ENCODE measurements at places on chromosomes 1 and 21.

DNA sequence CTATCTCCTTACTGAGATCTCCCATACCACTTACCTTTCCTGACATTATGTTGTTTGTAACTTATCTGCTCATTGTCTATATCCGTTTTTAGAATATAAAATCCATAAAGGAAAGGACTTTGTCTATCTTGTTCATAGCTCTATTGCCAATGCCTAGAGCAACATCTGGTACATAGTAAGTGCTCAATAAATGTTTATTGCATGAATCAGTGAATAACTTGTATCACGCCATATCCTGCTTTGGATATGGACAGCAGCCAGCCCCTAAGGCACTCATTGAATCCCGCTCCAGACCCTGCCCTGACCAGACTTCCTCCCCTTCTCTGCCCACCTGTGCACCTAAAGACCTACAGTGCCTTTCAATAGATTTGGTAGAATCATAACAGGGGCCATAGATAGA lies 298.1 kb upstream of the PLXNA2 start:
- peak; percentile 25 for DNase-seq

GRCh38 chr1:110476028-110476765 lies 25.2 kb downstream of the PROK1 start:
- peak; percentile 32 for DNase-seq

GRCh38 chr1:100266741-100267140 lies 725 bp downstream of the RTCA start:
- no peak for DNase-seq

DNA sequence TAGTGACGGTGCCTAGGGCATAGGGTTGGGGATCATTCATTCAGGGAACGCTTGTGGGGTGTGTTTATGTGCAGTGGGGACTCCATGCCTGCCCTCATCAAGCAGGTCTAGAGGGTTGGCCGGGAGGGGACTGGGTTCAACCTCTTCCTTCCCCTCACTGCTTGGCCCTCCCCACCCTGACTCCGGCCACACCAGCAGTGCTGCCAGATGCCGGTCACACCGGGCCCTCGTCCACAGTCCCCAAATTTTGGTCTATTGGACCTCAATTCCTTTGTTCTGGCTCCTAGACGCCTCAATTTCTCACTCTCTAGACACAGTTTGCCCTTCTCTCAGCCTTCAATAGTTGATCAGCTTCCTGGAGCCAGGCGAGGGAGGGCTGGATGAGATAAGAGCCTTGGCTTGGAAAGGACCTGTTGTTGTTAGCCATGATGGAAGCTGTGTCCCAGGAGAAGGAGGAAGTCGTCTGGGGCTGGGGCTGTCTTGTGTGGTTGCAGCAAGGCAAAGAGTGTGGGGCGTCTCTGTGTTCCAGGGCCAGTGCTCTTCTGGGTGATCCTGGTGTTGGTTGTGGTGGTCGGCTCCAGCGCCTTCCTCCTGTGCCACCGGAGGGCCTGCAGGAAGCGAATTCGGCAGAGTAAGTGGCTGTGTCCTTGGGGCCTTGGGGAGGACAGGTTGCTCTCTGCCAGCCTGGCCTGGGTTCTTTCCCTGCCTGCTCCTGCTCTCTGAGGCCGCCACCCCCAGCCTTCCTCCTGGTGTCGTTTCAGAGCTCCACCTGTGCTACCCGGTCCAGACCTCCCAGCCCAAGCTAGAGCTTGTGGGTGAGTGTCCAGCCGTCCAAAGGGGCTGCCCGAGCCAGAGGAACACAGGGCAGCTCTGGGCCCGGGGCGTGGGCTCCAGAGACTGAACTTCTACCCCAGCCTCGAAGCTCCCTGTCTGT lies 41.1 kb upstream of the TNFRSF1B start:
- DNase-seq: no peak

DNA sequence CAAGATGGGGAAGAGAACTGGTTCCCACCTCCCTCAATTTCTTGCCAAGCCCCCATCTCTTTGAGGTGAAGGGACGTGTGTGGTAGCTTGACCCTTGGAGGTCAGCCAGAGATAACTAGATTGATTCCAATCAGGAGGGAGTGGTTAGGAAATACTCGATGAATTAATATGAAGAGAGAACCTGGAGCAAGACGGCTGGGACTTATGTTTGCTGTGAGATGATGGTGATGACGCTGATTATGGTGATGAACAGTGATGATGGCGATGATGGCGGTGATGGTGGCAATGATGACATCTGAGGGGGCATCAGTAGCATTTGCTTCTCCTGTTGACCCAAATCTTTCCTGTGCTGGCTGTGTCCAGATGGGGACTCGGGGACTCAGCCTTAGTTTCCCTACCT lies 724 bp downstream of the PADI1 start:
- DNase-seq: no peak

DNA sequence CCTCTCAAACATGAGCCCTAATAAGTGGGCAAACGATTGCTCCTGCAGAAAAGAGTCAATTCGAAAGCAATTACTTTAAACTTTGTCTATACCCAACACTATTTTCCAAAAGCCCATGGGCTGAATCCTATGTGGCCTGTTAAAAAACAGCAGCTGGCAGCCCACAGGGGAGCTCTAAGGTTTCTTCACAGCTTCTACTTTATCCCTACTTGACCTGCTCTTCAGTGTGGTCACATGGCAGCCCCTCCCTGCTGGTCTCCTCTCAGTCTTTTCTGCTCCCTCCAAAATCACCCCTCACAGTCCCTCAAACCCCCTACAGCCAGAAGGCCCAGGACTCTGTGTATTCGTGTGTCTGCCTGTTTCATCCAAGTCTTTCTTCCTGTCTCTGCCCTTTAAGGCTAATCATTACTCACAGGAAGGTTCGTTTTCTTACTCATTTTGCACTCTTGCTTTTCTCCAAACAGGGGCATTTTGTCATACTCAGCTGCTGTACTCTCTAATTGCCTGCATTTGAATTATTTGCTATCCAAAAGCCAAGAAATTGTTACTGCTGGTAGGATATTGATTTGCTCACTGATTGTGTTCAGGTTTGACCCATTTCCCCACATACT lies 62.4 kb upstream of the FAM3B start:
- no peak for DNase-seq

DNA sequence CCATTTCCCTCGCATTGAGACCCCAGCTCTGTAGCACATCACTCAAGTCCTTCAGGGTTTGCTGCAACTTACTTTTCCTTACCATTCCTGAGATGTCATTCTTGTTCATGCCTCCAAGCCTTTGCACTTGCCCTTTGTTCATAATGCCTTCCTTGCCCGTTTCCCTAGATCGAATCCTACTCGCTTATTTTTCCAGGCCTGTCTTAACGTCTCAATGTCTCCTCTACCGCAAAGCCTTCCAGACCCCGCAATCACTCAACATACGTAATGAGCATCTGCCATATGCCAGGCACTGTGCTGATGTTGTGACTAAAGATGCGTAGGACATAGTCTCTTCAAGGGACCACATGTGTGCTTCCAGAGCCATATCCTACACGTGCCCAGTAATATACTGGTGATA lies 31.1 kb upstream of the CNIH3 start:
- DNase-seq: no peak

DNA sequence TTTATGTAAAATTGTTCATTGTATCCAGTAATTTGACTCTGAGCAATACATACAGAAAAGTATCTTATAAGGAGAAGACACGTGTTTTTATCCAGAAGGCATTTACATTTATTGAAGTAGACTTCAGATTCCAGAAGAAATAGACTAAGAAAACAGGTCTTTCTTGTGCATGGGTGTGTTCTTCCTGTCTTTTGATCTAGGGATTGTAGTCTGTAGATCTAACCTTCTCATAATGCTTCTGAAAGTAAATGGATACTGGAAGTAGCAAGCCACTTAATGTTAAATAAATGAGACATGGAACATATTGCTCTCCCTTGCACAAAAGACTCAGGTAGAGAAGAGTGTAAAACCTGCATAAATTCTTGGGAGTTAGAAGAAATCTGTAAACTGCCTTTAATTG lies 853.2 kb upstream of the B3GALT2 start:
- DNase-seq: no peak

GRCh38 chr1:8663915-8664329 lies 153.5 kb downstream of the RERE start:
- DNase-seq: no peak

DNA sequence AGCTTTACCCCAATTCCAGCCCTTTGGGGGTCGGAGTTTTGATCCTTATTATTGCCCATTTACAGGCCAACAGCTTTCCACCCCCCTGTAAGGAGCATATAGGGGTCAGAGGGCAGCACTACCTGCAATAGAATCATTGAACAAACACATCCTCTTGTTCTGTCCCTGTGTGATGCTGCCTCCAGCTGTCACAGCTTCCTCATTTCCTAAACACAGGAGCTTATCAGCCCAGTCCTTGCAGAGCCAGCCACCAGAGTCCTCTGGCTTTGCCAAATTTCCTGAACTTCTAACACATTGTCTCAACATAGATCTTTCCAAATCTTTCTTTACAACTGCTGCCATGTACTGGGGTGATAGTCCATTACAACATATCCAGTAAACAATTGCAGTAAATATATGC lies 32.8 kb upstream of the PTBP2 start:
- no peak for DNase-seq

GRCh38 chr1:26983863-26984262 lies 9.6 kb upstream of the TRNP1 start:
- no peak for DNase-seq

- DNase-seq: no peak
Observed at GRCh38 chr1:183719289-183719688, 66.2 kb upstream of the APOBEC4 start.

DNA sequence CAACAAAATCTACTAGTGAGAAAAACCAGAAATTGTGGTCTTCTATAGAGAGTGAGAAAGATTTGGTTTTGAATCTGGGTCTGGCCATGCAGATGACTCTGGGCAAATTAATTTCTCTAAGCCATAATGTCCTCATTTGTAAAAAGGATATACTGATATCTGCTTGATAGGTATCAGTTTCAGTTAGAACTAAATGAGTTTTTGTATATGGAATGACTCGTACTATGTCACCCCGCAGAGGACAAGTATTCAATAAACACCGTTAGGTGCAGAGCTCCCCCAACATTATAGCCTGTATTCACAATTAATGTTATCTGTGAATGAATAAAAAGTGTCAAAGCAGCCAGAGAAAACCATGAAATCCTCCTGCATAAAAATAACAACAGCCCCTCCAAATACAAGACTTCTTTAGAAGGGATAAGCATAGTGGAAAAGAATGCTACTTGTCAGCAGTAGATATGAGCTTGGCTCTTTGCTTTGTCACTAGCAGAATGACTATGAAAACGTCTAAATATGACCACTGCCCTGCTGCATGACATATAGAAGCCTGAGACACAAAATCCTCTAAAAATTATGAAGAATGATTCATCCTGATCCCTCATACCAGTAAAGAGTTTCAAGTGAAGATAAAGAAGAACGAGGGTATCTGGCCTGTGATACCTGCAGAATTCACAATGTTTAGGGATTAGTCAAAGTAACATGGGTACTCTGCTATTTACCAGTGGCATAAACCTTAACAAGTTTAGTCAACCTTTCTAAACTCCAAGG lies 17.8 kb downstream of the SCAF4 start:
- DNase-seq: no peak

GRCh38 chr1:218480588-218481099 lies 135.5 kb downstream of the TGFB2 start:
- peak; percentile 80 for DNase-seq

GRCh38 chr1:31712630-31713029 lies 8.8 kb upstream of the COL16A1 start:
- DNase-seq: peak; percentile 38

DNA sequence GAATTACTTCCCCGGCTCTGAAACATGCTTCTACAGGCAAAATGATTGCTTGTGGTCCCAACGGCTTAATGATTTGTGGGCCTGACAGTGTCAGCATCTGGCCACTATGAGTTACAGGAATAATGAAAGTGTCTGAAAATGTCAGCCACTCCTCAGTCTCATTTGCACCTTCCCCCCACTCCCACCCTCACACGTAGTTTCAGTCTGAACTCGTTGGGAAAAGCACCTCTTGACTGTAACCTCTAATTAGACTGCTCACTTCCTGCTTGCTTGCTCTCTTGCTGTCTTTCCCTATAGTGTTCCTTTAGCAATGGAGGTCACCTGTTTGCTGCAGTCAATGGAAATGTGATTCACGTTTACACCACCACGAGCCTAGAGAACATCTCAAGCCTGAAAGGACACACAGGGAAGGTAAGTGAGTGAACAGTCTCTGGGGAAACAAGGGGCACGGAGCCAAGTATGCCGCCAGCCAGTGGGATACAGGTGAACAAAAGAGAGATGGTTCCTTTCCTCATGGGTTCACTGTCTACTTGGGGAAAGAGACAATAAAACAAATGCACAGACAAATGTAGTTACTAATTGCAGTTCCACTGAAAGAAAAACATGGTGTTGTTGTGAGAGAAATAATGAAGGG lies 27.1 kb downstream of the CFAP57 start:
- no peak for DNase-seq

GRCh38 chr1:212237651-212238050 lies 47.6 kb upstream of the PPP2R5A start:
- DNase-seq: peak; percentile 78

GRCh38 chr1:186214791-186215190 lies 160.3 kb downstream of the TPR start:
- no peak for DNase-seq

DNA sequence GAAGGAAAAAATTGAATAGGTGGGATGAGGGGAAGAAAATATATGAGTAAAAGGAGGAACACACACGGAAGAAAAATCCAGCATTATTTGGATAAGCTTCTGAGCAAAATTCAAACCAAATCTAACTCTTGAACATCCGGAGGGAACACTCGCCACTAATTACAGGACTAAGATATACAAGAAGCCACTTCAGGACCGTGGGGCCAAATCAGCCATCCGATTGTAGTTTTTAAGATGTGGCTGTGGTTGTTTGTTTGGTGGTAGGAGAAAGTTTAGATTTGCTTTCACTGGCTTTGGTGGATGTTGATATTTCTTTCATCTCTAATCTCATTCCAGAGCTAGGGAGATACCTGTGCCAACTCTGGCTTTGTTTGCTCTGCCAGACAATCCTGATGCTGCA lies 43.7 kb upstream of the ADAMTS1 start:
- no peak for DNase-seq

DNA sequence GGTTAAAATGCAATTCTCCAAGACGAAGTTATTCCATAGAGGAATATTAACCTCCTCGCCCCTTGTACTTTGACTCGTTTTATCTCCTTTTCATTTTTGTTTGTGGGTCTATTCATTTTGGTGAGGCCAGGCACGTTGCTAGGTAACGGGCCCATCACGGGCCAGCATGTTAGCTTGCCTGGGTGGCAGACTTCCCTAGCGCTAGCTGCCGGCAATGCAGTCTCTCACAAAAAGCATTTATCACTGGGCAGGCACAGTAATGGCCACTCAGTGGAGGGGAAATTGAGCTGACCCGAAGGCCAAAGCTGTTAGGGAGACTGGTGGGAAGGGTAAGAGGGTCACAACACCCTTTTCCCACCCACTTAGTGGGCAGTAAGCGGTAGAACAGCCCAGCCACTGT lies 234.4 kb upstream of the FOXD3 start:
- DNase-seq: no peak

- DNase-seq: no peak
Observed at GRCh38 chr1:54273092-54273794, 73.3 kb downstream of the MRPL37 start.

- DNase-seq: no peak
Observed at GRCh38 chr1:27021354-27022031, 8.8 kb upstream of the TENT5B start.

Measured in MCF 10A (cell line).